Astrocyte of the hippocampus (primary cell): ENCODE measurements at places on chromosomes 11 and 22.
A peak's percentile ranks its signal among the peaks of the same experiment; 100 is the strongest.

DNA sequence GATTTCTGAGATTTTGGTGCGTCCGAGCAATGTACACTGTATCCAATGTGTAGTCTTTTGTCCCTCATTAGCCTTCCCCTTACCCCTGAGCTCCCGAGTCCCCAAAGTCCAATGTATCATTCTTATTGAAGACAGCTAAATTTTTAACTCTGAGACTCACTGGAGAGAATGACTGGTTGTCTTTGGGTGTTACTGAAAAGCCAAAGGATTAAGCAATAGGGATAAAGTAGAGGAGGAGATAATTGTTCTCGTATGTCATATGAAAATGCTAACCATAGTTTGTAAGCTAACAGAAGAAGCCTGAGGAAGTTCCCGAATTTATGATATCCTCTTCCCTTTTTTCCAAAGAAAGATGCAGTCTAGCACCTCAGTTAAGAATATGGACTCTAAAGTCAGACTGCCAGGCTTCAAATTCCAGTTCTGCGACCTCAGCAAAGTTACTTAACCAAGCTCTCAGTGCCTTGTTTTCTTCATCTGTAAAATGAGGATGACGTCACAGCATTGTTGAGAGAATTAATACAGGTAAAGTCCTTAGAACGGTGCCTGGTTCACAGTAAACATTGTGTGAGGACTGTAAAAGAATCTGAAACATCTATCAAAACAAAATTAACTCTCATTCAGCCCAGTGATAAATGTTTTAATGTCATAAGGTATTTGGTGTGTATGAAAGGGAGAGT, 1.6 kb upstream of the MSANTD2 start:
- DNase-seq: no peak

DNA sequence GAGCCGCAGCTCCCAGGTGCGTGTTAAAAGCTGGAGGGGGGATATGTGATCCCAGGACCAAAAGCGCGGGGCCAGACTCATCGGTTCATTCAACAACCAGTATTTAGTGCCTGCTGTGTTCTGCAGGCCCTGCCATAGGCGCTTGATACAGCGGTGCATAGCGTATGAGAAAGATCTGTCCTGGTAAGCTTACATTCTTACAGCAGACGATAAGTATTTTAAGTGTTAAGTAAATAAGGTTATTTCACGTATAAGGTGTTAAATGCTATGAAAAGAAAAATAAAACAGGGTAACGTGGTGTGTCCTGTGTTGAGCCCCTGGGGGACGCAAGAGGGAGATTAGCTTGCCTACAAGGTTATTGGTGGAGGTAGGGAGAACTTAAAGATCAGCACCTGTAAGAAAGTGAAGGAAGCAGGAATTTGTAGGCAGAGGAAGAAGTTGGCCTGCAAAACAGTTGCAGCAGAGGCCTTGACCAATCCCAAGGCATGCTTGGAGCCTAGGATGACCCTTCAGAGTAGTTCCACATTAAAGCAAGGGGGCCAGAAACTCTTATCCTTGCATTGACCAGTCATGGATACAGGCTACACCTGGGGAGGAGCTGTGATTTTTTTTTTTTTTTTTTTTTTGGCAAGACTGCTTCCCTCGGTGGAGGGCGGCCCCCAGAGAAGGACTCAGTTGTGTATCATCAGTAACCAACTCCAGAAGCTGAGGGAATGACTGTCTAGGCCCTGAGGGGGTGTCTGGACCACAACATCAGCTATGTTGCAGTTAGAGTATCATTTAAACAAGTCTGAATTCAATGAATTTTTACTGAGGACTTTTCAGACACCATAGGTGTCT, 487 bp upstream of the LIPT2 start:
- no peak for DNase-seq

DNA sequence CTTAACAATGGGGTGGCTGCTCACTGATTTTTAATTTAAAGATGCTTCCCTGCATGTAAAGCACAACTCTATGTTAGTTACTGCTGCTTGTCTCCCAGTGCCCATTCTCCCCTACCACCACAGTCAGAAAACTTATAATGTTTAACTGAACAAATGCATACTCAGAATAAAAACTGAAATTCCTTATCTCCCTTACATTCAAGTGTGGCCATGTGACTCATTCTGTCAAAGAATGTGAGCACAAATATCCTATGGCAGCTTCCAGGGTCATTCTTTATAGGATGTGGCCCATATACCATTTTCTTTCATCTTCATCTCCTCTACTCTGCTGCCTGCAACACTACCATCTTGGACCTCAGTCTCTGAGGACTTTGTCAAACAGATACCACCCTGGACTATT, 374.8 kb downstream of the DYNC2H1 start:
- DNase-seq: no peak

- DNase-seq: peak; percentile 75
These were observed 21.7 kb downstream of the TPST2 start for GRCh38 chr22:26568207-26568706.

GRCh38 chr22:22241554-22241898, 3.1 kb upstream of the VPREB1 start:
- no peak for DNase-seq

DNA sequence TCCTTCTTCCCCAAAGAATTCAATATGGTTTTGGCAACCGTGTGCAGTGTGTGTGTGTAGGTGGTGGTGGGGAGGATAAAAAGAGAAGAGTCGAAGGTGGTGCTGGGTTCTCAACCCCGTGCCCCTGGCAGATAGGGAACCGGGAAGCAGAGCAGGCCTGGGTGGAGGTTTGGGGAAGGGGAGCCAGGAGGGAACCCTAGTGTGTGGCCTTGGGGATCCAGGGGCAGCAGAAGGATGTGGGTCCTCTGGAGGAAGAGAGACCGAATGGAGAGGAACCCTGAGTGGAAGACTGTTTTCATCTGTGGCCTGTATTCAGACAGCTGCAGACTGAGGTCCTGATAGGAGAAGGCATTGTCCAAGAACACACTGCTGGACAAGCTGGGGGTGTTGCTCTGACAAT, 73.3 kb upstream of the B3GAT1 start:
- no peak for DNase-seq

- peak; percentile 62 for DNase-seq
These were observed 182.2 kb upstream of the SYT13 start for GRCh38 chr11:45468267-45468856.

DNA sequence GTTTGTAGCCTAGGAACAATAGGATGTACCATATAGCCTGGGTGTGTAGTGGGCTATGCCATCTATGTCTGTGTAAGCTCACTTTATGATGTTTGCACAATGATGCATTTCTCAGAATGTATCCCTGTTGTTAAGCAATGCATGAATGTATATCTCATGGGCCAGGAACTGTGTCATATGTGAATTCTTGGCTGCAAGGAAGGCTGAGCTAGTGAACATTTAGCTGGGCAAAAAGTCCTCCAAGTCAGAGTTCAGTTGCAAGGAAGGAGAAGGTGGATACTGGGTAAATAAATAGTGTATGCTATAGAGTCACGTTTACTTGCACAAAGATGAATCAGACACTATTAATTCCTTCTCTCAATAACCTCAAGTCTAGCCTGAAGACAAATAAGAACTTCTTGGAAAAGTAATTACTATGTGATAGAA, 136.1 kb downstream of the EHF start:
- DNase-seq: no peak

- no peak for DNase-seq
These were observed 136.9 kb upstream of the SYT13 start for GRCh38 chr11:45423036-45423435.

DNA sequence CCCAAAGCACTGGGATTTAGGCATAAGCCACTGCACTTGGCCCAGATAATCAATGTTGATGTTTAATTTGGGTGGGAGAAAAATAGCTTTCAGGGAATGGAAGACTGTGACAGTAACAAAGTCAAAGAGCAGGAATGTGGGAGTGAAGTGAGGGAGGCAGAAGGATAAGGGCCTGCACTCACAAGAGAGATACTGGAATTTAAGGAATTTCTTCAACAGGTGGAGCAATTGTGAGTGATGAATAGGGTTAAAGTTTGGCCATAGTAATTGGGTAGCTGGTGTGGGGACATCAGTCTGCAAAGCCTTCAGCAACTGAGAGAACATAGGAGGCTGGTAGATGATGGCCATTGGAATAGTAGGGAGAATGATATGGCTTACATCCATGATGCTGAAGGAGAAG, 8.6 kb upstream of the APBB1 start:
- DNase-seq: no peak

GRCh38 chr22:45863981-45864751, 112.8 kb downstream of the WNT7B start:
- peak; percentile 76 for DNase-seq

DNA sequence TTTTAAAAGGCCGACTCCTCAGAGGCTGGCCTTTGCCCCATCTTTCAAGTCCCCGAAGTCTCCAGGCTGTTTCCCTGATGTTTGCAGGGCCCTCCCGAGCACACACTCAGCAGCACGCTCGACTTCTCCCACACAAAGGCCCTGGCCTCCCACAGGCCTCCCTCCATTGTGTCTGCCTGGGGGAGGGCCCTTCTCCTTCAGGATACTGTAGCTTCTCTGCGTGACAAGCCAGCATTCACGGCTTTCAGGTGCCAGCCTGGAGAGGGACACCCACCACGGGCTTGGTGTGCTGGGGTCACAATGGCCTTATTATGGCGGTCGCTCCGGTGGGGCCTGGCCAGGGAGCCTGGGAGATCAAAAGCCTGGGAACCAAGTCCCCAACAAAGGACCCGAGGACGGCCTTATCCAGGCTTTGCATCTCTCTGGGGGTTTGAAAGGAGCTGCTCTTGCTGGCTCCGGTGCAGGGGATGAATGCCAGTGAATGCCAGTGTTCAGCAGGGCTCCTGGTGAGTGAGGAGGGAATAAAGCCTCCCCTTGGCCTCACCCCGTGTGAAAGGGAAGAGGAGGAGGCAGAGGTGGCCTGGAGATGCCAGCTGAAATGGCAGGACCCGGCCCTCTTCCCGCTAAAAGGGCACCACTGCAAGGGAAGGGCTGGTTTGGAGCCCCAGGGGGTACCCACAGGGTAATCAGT, 55.0 kb downstream of the TRAF6 start:
- peak; percentile 80 for DNase-seq

- peak; percentile 82 for DNase-seq
These were observed 11.2 kb upstream of the PPP2R1B start for GRCh38 chr11:111777094-111778046.

- DNase-seq: no peak
These were observed 61.0 kb downstream of the SPATA19 start for GRCh38 chr11:133784359-133784758.

DNA sequence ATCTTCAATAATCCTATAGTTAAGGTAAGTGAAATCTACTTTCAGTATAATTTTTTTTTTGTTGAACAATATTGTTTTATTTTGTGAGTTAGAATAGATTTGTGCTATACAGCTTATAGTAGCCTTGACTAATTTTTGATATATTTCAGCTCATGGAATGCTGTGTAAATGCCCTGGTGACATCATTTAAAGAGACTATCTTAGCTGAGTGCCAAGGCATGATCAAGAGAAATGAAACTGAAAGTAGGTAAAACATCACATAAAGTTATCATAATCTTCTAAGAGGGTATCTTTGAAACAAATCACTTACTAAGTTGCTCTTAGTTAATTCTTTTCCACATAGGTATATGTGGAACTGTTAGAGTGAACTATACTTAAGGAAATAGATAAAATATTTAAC, 51.4 kb upstream of the ACAT1 start:
- peak; percentile 51 for DNase-seq

- DNase-seq: peak; percentile 75
These were observed 12.8 kb upstream of the CLPB start for GRCh38 chr11:72446929-72447769.

DNA sequence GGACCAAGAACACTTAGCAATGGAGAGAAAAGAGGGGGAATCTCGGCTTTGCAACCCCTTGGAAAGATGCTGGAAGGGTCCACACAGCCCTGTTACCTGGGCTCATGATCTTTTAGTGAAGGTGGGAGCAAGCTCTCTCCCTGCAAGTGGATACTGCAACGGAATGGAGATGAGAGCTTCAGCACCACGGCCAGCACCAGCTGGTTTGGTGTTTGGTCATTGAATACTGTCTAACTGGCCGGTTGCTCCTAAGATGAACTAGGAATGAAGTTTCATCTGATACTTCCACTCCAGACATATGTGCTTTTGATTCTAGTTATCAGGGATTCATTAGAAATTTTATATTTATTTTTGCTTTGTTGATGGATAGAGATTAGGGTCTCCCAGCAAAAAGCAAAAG, 16.3 kb downstream of the HTR3A start:
- DNase-seq: peak; percentile 71

GRCh38 chr11:60950933-60951605, 907 bp downstream of the SLC15A3 start:
- DNase-seq: no peak

GRCh38 chr22:49554741-49555140, 272.9 kb downstream of the BRD1 start:
- no peak for DNase-seq

DNA sequence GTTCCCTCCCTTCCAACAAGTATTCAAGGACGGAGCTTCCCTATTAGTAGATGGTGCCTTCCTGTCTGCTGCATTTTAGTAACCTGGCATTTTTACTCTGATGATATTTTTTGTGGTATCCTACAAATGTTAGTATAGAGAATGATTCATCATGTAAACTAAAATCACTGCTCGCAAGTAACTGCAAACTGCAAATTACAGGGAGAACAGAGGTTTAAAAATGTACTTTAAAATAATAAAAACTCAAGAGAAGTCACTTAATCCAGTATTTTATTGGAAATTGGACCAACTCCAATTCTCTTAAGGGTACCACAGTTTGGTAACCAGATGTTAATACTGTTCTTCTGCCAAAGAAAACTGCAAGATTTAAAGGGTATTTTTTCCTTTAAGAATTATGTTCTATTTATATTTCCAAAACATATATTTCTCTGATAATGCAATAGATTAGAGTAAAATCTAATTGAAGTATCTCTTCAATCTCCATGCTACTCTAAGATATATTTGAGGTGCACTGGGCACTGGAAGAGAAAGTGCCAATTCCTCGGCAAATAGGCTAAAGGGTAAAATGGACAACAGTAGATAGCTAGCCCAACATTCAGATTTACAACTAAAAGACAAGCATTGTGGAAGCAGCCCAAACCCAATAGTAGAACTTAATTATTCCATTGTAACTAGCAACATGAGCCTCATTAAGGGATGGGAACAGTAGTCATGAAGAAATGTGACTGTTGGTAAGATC, 298.0 kb downstream of the TTC28 start:
- peak; percentile 20 for DNase-seq

- DNase-seq: peak; percentile 69
These were observed 17.5 kb downstream of the KCNJ5 start for GRCh38 chr11:128908391-128909246.

DNA sequence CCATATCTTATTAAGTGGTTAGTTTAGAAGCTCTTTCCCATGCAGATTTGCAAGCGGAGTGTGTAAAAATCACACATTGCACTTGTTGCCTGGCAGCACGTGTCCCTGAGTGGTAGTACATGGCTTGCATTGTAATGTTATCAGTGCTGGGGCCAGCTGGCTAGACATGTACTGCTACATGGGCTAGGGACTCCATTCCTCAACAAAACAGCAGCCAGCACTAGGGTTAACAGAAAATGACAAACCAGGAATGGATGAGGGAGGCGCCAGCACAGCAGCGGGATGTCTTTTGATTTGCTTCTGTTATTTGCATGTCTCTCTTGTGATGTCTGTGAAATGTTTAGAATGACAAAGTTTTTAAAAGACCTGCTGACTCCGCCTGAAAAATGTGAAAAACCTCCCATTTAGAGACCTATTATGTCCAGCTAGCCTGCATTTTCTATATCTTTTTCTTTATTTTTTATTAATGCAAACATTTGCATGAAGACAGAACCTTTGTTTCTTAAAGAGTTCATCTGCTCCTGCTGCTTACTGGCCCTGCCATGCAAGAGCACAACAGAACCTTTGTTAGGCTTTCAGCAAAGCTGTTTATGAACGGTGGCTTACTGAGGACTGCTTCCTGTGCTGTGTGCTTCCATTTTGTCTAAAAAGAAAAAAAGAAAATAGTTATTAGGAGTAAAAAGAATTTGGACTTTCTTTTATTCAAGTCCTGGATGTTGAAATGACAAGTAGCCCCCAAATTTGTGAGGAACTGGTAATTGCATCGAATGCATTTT, 40.7 kb downstream of the CSTPP1 start:
- peak; percentile 47 for DNase-seq
